ENCODE measurements at places on chromosomes 2 and 18.

DNA sequence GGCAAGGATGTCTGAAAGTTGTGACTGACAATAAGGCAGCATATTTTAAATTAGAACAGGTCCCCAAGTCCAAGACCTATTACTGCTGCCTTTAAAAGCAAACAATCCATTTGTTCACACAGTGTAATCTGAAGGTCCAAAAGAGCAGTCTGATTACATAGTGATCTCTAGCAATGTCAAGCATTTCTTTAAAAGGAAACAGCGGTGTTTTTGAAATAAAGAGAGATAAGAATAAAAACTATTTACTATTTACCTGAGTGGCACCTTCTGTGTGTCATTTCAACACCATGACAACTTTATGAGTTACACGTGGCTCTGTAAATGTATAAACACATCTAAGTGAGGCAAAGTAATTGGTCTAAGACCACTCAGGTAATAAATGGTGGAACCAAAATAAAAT is 1009.9 kb upstream of the CNTNAP5 start:
- DNase-seq, result no peak

GRCh38 chr2:61585383-61585782 is 47.2 kb upstream of the XPO1 start:
- DNase-seq, result no peak

- DNase-seq, result no peak
These were observed 36.8 kb downstream of the CHST10 start for GRCh38 chr2:100380681-100381080.

- DNase-seq, result no peak
These were observed 60.1 kb upstream of the TUBA3E start for GRCh38 chr2:130258356-130258755.

- no peak for DNase-seq
These were observed 12.5 kb upstream of the TEX261 start for GRCh38 chr2:71006955-71007799.

DNA sequence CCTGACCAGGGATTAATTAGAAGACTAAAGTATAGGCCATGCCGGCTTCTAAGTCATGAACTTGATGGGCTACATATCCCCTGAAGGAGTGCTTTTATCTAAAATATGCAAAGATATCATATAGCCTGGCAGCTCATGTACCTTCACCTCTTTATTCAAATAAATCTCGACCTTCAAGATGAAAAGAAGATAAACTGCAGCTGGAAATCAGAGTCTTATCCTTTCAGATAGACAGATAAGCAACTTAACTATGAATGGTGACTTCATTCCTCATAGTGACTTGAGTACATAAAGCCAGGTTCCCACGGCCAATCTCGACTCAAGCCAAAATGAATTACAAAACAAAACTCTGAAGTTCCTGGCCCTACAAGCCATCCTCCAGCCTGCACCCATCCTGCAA is 165.3 kb upstream of the KLHL29 start:
- no peak for DNase-seq

DNA sequence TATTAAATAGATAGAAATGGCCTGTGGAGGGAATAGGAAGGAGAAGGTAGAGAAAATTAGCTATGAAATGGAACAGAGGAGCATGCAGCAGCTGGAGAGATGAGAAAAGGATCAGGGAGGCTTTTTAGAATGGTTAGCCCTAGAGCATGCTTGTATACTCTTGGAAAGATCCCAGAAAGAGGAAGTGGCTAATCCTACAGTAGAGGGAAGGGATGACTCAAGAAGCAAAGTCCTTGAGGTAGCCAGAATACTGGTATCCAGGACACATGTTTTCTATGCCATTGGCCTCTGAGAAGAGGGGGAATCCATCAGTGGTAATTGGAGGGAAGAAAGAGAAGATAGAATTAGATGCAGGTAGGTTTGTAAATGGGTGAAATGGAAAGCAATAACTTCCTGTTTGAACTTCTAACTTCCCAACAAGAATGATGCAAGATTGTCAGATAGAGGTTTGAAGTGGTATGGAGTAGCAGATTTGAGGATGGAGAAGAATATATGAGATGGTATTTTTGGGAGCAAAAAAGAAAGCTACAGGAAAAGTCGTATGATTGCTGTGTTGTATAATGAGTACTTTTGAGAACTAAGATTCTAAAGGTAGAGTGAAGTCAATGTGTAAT is 17.1 kb upstream of the OSBPL6 start:
- DNase-seq, result peak; percentile 30

DNA sequence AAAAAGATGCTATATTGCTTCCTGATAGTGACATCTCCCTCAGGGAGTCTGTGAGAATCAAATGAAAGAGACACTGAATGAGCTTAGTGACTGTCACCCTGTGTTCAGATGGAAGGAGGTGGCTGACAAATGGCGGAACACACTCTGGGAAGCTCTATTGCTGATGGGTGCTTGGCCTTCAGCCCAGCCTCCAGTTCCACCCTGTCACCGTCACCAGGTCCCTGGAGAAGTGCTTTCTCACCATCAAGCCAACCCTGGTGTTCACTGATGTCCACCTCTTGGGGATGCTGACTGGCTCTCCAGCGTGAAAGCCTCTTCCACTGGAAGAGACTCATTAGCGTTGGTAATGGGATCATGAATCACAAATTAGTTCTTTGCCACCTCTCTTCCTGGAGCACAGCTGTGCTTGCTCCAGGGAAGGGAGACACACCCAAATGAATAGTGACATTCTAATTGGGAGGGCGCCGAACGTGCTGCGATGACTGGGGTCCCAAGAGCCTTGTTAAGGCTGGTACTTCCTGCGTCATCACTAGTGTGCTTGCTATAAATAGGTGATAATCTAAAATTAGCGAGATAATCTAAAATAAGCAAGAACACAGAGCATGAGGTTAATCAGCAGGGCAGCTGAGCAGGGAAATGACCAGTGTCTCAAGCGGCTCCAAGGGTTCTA is 154.0 kb downstream of the CLIP4 start:
- DNase-seq, result no peak

- no peak for DNase-seq
These were observed 140.2 kb upstream of the OTOS start for GRCh38 chr2:240280621-240281020.

DNA sequence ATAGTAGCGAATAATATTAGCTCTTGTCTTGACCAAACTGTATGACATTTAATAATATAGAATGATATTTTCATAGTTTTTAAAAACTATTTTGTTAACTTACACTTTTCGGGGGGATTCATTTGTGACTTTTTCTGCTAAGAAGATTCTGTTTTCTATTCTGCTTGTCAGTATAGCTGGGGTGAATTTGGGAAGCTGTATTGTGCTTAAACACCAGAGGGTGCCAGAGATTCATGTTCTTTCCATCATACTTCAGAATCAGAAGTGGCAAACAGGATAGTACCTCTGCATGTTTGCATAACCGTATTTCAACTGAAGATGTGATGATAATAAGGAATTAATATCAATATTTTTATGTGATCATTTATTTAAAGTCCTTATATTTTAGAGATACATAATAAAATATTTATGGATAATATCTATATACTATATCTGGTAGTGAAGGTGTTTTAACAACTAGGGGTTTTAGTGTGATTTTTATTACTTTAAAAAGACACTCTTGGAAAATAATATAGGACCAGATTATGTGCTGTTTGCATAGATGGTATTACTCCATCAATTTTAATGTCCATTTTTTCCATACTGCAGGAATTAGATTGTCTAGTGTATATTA is 81.0 kb downstream of the TAF4B start:
- peak; percentile 54 for DNase-seq

DNA sequence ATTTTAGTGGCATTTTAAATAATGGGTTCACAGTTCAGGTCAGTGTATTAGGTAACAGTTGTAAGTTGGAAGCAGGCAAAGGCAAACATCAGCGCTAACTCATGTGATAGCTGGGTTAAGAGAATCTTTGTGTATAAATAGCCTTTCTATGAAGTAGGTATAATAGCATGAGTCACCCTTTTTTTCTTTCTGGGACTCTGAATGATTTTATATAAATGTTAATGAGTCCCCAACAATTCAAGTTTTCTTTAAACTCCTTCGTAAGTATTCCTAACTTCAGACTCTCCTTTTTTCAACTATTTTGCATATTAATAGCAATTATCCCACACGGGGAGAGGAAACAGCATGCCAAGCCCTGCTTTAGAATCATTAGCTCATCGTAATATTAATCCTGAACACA is 384.3 kb downstream of the PIK3C3 start:
- DNase-seq, result no peak

DNA sequence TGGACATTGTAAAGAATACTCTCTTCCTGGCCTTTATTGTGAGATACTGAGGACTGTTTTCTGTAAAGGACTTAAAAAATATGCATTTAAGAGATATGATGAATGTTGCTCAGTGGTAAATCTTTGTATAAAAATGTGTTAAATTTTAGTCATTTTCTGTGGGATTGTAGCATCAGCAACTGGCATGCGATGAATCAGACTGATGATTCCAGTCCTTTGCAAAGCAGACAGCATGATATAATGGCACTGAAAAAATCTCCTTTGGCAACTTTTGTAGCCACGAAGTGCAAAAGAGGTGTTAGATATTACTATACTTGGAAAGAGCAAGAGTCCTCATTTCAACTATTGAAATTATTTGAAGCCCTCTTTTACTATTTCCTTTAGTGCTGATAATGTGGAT is 678.7 kb downstream of the PLCL1 start:
- peak; percentile 67 for DNase-seq

- no peak for DNase-seq
These were observed 638 bp downstream of the RPS7 start for GRCh38 chr2:3575534-3576262.

GRCh38 chr2:241617431-241618154 is 19.4 kb downstream of the THAP4 start:
- DNase-seq, result no peak

DNA sequence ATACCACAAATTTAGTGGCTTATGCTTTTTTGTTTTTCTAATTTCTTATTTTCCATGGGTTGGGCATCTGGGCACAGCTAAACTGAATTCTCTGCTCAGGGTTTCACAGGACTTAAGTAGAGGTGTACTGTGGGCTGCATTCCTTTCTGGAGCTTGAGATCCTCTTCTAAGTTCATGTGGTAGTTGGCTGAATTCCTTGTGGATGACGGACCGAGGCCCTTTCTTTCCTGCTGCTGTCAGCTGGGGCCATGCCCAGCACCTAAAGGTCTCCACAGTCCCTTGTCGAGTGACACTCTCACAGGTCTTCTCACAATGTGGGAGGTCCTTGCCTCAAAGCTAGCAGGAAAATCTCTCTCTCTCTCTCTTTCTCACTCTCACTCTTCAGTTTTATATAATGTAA is 433.5 kb upstream of the LRATD1 start:
- no peak for DNase-seq

DNA sequence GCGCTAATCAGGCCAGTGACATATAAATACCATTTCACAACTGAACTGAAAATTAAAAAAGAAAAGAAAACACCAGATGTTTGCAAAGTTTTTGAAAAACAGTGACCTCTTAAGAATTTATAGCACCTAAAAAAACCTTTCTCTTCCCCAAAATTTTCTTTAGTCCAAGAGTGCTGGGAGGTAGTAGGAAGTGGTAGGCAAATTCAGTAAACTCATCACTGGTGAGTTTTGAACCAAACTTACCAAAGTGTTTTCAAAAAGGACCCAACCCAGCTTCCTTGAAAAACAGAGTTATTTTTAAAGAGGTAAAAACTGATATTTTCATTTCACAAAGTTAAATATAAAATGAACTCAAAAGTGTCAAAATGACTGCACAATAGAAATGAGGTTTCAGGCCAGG is 90.4 kb downstream of the TMEM247 start:
- DNase-seq, result no peak

DNA sequence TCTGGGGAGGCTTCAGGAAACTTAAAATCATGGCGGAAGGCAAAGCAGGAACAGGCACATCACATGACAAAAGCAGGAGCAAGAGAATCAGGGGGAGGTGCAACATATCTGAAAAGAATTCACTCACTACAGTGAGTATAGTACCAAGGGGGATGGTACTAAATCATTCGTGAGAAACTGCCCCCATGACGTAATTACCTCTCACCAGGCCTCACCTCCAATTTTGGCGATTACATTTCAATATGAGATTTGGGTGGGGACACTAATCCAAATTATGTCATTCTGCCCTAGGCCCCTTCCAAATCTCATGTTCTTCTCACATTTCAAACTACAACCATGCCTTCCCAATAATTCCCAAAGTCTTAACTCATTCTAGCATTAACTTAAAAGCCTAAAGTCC is 740.8 kb upstream of the SOX11 start:
- no peak for DNase-seq

DNA sequence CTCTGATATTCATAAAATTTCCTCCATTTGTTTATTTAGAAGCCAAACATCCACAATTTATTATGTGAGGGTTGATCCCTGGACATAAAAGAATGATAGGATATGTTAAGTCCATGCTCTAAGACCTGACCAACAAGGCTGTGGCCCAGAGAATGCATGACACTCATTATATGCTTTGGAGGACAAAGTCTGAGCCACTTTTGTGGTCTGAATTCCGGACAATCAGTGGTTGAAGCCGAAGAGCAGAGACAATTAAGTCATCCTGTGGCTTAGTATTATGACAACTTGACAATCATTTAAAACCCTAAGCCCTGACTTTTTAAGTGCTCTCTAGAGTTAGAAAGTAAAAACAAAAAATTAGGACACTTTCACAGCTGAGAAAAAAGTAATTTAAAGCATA is 483.3 kb downstream of the PLCL1 start:
- no peak for DNase-seq

- DNase-seq, result no peak
These were observed 13.9 kb downstream of the SCG2 start for GRCh38 chr2:223588251-223588650.

DNA sequence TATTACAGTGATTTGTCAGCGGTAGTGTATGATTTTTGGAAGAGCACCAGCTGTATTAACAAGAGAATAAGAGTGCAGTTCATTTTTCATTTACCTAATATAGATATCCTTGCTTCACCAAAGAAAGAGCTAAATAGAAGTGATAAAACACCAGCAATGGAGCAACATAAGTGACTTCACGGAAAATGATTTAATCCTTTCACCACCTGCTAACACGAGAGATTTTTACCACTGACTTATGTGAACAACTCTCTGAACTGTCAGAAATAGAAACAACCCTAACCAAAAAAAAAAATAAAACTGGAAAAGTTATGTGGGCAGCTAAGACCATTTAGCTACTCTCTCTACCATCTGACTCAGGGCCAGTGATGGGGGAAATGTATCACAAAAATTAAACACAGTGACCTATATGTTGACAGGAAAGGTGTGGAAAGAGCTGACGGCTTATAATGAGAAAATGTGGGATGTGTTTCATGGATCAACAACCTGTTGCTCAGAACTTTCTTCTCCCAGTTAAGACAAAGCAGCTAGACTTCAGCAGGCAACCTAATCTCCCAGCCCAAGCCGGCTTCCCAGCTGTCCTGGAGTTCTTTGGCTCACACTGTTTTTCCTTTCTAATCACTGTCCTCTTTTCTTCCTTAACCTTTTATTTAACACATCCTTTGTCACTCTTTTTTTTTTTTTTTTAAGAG is 272.7 kb downstream of the SS18 start:
- no peak for DNase-seq

- DNase-seq, result no peak
These were observed 14.7 kb downstream of the NCL start for GRCh38 chr2:231449503-231450054.

DNA sequence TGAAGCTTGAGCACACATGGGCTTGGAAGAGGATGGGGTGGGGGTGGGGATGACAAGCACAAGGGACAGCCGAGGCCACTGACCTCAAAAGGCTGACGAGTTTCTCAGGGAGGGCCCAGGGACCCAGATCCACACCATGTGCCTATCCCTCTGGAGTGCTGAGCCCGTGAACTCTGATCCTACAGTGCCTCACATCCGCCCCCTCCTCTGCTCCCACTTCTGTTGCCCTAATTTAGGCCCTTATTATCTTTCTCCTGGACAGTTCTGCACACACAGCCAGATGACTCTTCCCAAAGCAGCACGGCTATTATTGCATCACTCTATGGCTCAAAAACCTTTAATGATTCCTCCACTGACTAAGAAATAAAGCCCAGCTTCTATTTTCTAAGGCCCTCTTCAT is 24.8 kb downstream of the CYRIA start:
- DNase-seq, result no peak
